Omental fat pad (tissue), 4 donors: ENCODE measurements at places on chromosomes 12 and 14.

DNA sequence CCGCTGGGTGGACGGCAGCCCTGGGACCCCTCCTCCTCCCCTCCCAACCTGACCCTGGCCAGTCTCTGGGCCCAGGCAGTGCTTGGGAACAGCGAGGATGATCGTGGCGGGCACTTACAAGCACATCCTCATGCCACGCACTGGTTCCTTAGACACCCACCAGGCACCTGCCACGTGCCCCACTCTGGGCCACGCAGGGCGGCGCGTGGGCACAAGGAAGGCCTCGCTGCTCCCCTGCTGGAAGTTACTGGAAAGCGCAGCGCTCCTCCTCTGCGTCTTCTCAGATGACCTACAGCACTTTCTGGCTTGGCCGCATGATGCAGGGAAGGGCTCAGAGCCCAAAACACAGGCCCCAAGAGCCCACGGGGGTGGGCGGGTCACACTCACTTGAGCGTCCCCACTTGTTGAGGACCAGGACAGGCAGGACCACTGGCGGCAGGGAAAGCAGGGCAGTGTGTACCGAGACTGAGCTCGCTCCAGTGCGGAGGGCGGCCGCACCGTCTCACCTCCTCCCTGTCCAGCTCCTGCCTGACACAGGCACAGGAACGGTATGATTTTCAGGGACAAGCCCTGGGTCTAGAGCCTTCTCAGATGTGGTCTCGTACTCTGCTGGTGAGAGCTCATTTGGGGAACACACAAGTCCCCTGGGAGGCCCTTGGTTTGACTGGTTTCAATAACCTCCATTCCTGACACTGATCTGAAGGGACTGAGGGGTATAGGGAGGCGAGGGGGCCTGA, 128.3 kb upstream of the EVL start:
- no peak for DNase-seq

DNA sequence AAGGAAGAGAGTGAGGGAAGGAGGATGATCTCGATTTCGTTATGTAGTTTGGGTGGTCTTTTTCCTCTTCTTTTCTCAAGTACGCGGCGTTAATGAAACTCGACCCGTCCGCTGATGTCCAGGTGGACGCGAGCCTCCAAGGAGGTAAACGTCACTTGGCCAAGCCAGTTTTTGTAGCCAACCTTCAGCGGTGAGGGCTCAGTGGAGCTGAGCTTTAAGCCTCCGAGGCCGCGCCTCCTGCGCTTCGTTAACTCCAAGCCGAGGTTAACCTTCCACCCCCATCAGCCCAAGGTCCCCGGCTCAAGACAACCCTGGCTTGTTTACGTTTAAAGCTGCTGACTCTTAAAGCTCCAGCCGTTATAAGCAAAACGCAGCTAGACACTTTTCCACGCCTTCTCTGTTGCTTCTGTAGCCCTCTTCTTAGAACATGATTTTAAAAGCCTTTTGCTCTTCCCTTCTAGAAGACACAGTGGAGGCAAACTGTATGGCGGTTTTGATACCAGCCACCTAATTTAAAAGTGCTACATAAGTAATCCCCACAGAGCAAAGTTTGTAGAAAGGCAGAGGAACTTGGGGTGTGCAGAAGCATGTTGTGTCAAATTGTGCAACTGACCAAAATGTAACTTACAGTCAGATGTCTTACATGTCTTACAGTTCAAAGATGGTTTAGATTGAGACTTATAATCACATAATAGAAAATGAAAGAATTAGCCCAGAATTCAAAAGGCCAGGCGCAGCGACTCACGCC, 923 bp upstream of the ITPR2 start:
- no peak for DNase-seq

- no peak for DNase-seq
Observed at GRCh38 chr14:85058150-85058549, 471.8 kb upstream of the FLRT2 start.

- DNase-seq, result no peak
Observed at GRCh38 chr12:123242116-123242904, 9.1 kb downstream of the MTRFR start.

DNA sequence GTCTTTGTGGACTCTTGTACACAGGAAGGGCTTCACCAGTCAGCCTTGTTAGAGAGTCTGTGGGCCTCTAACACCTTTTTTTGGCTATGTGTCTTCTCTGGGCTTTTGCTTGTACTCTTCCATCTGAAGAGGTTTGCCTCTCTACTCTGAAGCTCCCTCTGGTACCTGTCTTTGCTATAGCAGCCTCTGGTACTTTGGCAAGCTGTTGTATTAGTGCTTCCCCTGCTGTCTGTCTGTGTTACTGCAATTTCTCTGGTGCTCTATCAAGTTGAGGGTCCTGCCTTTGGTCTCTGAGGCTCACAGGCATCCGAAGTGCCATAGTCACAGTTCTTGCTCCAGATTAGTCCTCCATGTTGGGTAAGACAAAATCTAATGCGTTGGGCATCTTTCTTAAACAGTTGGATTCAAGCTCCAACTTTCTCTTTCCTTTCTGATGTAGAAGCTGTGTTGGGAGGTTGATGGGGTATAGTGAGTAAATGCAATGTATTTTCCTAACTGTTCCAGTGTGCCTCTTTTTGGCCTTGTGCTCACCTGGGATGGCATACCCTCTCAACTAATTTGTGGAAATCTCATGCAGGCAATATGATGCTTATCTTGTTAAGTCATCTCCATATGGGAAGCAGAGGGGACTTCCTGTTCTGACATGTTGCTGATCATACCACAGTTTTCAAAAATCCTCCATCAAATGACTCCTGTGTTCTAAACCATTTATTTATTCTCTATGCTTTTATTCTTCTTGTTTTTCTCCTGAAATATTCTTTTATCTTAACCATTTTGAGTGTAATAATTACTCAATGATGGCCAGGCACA, 88.8 kb downstream of the ATF7IP start:
- DNase-seq, result no peak
